ENCODE measurements at places on chromosomes 7 and 10.

DNA sequence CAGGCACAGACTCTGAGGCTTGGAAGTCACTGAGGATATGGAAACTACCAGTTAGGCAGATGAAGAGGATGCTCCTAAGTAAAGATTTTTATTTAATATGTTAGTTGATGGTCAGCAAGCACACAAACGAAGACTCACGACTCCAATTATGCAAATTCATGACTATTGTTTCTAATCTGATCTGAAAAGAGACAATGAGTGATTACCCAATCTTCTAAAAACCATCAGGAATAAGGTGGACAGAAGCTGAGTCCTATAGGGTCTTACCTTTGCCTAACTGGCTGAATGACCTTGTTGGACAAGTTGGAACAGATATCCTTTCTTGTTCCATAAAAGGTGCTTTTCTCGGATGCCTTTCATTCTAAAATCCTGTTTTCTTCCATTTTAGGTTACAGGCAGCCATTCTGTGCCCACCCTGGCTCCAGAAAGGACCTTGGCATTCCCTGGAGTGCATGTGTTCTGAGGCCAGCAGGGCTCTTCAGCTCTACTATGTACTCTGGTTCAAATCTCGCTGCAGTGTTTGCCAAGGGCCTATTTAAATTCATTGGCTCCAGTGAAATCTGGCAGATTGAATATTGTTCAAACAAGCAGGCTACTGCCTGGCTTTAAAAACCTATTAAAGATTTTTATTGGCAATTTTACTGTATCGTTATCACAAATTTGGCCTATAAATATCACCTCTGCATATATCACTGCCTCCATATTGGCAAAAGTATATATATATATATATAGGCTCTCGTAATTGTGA is 77.5 kb downstream of the SLC25A13 start:
- no peak for DNase-seq

- no peak for DNase-seq
Observed at GRCh38 chr7:134186027-134186426, 58.9 kb downstream of the LRGUK start.

DNA sequence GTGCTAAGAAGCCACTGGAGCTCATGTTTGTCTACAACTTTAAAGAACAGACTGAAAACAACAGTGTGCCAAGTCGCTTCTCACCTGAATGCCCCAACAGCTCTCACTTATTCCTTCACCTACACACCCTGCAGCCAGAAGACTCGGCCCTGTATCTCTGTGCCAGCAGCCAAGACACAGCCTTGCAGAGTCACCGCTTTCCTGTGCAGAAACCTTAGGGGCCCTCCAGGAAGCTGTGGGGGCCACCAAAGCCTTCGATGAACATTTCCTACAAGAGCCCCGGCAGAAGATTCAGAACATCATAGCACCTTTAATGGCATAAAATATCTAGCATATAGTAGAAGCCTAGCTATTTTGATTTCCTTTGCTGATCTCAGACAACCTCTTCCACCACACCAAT is 88.0 kb upstream of the PRSS58 start:
- no peak for DNase-seq

DNA sequence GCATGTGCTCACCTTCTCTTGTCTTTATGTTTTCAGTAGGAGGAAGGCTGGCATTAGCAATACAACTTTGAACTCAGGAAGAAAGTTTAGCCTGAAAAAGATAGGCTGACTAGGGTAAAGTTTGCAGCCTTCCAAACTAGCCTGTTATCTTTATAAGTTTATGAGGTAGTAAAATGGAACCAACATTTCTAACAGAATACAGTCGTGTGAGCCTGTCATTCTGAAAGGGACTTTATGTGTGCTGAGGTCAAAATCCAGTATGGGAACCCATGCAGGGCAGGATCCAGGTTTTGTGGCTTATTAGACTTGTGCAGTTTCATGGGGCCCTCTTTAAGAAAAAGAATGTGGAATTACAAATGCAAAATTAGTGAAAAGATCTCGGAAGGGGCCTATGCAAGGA is 201.0 kb upstream of the PRPS1L1 start:
- DNase-seq: no peak

- DNase-seq: no peak
Observed at GRCh38 chr10:85667638-85668233, 698.9 kb downstream of the GRID1 start.

GRCh38 chr7:3154881-3155494 is 111.3 kb upstream of the CARD11 start:
- DNase-seq: peak; percentile 80

GRCh38 chr7:123795917-123796316 is 47.1 kb upstream of the WASL start:
- DNase-seq: no peak

GRCh38 chr10:33134011-33134751 is 176.2 kb upstream of the ITGB1 start:
- DNase-seq: peak; percentile 60

GRCh38 chr7:87561702-87562101 is 39.0 kb downstream of the ABCB1 start:
- DNase-seq: no peak

GRCh38 chr10:121668314-121669027 is 70.2 kb upstream of the FGFR2 start:
- DNase-seq: no peak

DNA sequence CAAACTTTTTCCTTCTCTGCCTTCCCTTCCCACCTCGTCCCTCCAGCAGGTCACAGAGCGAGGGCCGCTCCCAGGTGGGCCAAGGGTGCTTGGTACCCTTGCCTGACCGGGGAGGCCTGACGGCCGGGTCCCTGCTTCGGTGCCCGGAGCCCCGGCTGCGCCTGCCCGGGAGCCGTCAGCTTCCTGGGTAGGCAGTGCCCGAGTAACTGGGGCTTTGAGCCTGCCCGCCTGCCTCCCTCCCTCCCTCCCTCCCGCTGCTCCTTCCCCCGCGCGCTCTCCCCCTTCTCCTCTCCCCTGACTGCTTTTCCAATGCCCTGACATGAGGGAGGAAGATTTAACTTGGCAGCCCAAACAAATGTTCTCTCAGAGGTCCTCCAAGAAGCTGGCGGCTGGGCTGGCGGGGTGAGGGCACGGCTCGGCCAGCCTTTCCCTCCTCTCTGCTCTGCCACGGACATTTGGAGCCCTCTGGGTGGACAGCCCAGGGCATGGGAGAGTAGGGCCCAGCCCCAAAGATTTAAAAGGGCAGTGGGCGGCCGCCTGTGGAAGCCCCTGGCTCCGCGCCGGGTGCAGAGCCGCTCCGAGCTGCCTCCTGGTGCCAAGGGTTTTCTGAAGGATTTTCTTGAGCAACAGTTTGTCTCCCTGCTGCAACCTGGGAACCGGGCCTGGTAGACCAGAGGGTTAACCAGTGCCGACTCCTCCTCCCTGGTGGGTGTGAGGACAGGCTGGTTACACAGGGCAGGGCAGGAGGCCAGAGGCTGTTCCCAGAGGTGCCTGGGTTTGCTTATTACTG is 2.0 kb downstream of the ZMIZ1 start:
- no peak for DNase-seq

- DNase-seq: no peak
Observed at GRCh38 chr10:131556897-131557495, 245.5 kb upstream of the TCERG1L start.

DNA sequence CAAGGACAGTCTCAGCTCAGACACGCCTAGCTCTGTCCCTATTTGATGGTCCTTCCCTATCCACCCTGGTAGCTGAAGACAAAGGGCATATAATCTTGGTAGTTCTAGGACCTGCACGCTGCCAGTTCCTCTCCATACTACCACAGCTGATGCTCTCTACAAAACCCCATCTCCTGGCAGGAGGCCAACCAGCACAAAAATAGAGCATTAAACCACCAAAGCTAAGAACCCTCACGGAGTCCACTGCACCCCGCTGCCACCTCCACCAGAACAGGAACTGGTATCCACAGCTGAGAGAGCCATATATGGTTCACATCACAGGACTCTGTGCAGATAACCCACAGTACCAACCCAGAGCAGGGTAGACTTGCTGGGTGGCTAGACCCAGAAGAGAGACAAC is 299.4 kb downstream of the LRRTM3 start:
- no peak for DNase-seq

DNA sequence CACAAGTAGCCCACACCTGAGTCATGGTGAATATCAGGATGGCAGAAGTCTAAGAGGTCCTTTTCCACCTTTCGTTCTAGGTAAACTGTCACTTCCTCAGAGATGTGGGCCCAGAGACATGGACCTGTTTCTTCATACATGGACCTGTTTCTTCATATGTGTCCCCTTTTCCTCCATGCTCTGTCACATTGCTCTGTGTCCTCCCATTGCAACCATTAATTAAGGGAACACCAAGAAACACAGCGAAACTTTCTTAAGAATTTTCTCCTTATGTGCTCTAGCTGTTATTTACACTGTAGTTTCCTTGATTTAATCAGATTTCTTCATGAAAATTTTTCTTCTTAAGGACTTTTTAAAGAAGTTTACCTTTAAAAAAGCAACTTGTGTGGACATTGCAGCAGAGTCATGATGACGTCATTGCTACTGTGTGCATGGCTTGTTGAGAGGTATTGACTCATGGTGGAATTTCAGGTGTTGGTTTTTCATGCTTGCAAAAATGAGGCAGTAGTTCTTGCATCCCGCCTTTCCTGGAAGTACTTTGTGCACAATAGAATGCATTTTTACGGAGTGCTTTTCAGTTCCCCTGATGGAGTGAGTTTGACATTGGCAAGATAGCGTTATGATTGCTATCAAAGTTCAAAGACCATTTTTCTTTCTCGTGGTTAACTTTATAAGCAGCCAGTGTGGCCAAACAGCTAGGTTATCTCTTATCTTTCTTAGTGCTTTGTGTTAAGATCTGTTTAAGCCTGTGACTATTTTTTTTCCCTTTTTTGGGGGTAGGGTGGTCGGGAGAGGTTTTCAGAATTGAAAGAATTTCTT is 37.7 kb downstream of the CFAP58 start:
- no peak for DNase-seq

DNA sequence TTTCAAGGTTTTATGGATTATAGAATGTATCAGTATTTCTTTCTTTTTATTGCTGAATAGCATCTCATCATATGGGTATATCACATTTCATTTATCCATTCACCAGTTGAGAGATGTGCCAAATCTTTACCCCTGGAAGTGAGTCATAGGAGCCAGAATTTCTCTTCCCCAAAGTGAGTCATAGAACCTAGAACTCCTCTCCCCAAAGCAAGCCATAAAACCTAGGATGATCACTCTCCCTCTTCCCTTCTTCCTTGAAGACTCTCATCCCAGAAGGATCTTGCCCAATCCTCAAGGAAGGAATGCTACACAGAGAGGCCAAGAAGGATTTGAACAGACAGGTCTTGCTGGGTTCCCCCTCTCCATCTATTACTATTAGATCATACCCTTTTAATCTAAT is 199.9 kb downstream of the EVX1 start:
- no peak for DNase-seq

- no peak for DNase-seq
Observed at GRCh38 chr7:156527458-156527890, 113.1 kb upstream of the RNF32 start.

GRCh38 chr10:94760586-94761178 is 1.8 kb upstream of the CYP2C19 start:
- no peak for DNase-seq

DNA sequence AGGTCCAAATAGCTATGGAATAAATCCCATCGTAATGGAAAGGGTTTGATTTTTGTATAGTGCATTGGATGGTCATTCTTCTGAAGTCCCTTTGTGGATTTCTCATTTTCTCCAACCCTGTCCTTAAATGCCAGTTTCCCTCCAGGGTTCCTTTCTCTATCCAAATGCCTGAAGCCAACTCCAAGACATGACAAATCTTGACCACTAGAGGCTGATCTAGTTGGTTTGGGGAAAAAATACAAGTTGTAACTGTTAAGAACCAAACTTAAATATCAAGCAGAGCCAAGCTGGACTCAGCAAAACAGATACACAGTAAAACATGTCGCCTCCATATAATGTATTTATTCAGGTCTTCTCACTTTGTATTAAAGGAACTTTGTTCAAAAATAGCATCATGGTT is 28.7 kb downstream of the FRMD4A start:
- no peak for DNase-seq

GRCh38 chr10:112203328-112204076 is 19.9 kb upstream of the GPAM start:
- DNase-seq: no peak
